ENCODE measurements at places on chromosomes 4 and X. TPM values are rescaled to one million over a fixed set of nuclear protein-coding genes. Genes with fewer than 3 reads are reported as not detected.

DNA sequence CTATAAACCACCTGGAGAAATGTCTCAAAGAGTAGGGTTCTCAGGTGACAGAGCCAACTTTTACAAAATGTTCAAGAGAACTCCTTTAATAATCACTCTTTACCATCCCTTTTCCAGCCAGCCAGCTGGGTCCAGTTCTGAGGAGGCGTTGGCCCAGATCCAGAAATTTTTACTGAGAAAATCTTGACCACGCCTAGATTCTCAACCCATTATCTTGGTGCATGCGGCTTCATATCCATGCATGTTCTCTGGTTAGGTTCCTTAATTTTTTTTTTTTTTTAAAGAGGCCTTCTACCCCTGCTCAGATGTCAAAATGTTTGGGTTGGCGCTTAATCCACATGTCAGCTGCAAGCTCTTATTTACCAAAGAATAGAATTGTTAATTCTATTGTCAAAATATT lies 12.0 kb upstream of the MAP7D2 start:
- ATAC-seq = no peak

DNA sequence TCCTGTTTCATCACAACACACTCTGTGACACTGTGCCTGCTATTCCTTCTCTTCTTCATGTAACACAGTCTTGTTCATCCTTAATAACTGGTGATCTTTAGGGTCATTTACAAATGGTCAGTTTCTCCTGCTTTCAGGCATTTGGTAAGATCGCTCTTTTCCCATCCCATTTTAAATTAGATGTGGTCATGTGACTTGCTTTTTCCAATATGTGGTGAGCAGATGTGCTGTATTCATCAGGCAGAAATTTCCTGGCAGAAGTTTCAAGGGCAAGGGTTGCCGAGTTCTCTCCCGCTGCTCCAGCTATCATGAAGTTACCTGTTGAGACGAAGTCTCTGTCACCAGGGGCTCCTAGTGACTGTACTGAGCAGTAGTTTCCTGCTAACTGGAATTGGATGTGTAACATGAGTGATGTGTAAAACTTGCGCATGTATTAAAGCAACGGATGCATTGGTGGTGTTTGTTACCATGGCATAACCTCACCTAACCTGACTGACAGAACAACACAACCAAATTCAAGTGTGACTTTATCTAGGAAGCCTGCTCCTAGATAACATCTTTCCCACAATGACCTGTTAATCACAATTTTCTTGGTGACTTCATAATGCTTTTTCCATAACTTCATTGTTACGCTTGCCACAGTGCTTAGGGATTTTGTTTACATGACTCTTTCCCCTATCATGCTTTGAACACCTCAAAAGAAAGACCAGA lies 29.5 kb upstream of the BMPR1B start:
- no peak for ATAC-seq

- no peak for ATAC-seq
These were observed 94.4 kb downstream of the HHIP start for GRCh38 chr4:144740316-144740715.

DNA sequence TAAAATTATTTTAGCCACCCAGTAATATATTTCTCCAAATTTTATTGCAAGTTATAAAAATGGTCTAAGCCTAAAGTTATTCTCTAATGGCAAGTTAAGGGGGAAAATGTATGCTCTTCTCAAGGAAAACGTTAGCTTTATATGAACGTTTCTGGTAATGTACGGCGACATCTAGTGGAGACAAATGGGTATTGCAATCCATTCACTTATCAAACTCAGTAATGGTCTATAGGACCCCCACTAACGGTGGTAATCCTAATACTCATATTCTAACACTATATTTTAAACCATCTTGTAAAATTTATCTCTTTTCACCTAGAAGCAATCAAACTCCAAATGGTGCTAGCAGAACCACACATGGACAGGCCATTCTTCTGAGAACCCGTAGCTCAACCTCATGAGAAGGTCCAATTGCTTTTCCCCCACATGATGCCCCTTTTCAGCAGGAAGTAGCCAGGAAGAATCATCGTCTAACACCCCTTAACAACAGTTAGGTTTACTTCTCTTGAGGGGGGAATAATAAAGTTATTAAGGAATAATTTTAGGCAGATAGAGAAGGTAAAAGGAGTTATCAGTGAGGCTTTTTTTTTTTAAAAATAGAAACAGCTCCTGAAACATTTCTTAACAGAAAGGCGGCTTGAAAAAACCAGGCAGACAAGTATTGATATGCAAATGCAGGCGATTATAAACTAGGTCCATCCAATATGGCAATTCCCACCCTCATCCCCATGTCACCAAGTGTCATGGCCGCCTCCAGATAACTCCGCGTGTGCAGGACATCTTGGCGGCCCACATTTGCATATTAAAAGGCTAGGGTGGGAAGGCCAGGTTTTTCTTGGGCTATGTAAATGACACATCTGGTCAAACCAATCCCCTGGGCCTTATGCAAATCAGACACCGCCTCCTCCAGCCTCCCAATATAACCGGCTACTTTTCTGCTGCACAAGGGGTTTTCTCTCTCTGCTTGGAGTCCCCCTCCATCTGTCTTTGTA lies 35.0 kb downstream of the NUDT11 start:
- no peak for ATAC-seq

- ATAC-seq = no peak
These were observed 32.2 kb upstream of the PROM1 start for GRCh38 chr4:16116019-16116418.

- ATAC-seq = no peak
These were observed 47.1 kb downstream of the NDST3 start for GRCh38 chr4:118081434-118081833.

DNA sequence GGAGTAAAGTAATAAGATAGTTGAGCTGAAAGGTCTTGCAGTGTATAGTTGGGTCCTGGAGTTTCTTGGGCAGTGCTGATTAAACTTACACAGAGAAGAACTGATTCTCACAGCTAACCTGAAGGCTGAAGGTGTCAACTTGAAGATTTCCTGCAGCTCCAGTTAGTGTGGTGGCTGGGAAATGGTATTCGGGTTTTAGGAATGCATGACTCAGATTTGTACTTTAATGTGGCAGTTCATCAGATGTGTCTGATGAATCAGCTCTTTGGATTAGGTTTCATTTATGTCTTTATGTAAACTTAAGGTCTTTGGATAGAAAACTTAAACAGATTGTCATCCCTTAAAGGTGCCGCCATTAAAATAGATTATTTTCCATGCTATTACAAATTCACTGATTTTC lies 200.0 kb downstream of the IL1RAPL1 start:
- ATAC-seq = no peak

DNA sequence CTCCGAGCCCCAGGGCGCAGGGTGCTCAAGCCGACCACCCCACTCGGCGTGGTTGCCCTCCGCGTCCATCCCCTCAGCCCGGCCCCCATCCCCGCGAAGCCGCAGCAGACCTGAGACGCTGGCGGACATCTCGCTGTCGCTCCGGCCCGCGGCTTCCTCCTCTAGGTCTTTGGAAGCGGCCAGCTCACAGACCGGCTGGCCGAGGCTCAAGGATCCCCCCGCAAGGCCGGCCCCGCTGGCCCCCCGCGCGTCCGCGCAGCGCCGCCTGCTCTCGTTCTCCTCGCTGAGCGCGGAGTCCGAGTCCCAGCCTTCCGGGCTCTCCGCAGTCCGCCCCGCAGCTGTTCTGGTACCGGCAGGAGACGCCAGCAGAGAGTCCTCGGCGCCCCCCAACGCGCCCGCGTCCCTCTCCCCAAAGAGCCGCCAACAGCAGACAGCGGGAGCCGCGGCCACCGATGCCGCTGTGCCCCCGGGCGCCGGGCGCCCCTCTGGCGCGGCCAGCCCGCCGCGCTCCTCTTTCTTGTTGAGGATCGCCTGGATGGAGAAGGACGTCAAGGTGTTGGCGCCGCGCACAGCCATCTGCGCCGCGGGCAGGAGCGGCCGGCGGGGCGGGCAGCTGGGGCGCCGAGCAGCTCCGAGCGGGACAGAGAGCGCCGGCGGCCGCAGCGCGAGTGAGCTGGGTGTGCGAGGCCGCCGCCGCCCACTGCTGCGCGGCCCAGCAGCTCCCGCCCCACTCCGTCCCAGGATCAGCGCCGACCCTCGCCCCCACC lies at the start of gene NKX3-2:
Gene NKX3-2, minus strand, starts transcription at position 670 of the 767 bp plus-strand sequence. Its CDS starts 94 bp downstream, at position 576.
- no peak for ATAC-seq

DNA sequence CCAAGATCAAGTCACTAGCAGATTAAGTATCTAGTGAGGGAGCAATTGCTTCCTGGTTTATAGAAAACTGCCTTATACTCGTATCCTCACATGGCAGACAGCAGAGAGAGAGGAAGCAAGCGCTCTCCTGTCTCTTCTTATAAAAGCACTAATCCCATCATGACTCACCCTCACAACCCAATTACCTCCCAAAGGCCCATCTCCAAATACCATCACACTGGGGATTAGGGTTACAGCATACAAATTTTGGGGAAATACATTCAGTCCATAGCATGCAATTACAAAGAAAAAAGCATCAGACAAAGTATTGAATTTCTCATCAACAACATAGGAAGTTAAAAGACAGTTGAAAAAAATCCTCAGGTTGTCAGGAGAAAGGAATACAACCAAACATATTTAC lies 292.6 kb downstream of the IQCM start:
- no peak for ATAC-seq

- ATAC-seq = no peak
These were observed 178.2 kb upstream of the ARHGEF9 start for GRCh38 chrX:63963095-63963784.

GRCh38 chr4:167274351-167274750 lies 40.1 kb upstream of the SPOCK3 start:
- no peak for ATAC-seq

DNA sequence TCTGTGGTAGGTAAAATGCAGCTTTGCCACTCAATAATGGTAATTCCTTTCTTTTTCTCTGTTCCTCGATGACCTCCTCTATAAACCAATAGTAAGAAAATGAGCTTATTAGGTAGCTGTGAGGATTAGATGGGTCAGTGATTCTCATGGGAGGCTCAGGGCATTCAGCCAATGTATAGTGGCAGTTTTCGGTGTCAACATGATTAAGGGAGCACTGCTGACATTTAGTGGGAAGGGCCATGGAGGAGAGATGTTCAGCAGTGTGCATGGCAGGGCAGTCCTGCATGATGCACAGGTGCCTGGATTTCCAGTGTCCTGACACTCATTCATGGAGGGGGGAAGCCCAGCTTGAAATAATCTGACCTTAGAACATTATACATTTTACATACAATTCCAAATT lies 232.8 kb downstream of the PDGFC start:
- ATAC-seq = no peak

DNA sequence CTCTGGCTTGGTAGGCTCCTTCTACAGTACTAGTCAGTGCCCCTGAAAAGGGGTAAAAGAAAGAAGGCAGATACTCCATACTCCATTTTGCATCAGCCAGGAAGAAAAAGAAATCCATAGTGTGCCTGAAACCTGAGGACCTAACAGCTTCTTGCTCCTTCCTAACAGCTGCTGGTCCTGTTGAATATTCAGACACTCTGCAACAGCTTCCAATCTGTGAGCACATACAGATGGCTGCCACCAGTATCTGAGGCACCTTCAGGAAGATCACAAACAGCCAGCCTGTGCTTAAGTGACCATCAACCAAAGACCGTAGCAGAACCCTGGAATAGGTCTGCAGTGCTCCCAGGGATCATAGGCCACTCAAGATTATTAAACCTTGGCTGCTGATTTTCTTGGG lies 4.3 kb downstream of the GIMD1 start:
- no peak for ATAC-seq

GRCh38 chr4:3261411-3262207 lies 12.7 kb downstream of the MSANTD1 start:
- no peak for ATAC-seq

DNA sequence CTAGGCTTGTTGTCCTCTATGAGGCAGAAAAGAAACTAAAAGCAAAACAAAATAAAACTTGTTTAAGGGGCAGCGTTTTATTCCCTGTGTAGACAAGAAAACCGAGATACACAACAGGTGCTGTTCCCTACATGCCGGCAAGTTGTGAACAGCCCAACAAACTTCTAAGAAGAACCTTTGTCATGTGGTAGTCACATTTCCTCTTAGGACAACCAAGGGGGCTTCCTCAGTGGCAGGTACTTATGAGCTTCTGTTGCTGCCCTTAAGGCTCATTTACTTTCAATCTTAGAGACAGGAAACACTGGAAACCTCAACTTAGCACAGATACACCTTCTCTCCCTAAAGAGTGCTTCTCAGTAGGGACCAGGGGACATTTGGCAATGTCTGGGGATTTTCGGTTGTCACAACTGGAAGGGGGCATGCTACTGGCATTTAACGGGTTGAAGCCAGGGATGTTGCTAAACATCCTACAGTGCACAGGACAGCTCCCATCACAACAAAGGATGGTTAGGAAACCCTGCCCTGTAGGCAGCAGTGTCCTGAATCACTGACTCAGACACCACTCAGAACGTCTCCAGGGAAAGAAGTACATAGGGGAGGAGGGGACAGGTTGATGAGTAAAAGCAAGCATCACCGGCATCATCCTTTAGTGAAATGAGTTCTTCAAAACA lies 111.0 kb downstream of the ASB9 start:
- ATAC-seq = peak; percentile 97

GRCh38 chr4:26568446-26568994 lies 15.4 kb upstream of the TBC1D19 start:
- peak; percentile 64 for ATAC-seq

GRCh38 chr4:11480683-11481082 lies 52.0 kb upstream of the HS3ST1 start:
- ATAC-seq = peak; percentile 81

DNA sequence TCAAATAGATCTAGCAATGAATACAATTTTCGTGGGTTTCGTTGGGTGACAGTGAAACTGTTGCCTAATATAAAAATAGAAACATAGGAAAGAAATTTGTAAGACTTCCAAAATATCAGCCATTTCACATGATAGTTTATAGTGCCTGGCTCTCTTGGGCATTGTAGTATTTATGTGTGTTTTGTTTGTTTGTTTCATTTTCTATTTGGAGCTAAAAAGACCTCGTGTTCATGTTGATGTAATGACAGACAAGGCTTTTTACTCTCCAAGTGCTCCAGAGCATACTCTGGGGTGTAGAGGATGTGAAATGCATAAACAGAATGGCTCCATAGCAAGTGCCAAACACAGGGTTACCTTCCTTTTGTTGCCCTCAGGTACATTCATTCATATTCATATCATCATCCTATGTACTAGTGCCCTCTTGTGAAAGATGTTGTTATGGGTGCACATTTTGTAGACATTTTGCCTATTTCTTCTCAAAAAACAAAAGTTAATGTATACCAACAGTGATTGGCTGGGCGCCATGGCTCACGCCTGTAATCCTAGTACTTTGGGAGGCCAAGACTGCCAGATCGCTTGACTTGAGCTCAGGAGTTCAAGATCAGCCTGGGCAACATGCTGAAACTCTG lies 100.7 kb upstream of the AMOT start:
- ATAC-seq = no peak

GRCh38 chr4:28358606-28359005 lies 1498.0 kb downstream of the STIM2 start:
- ATAC-seq = no peak

UGT2B15 gene
- total RNA-seq = not detected

SORCS2 gene
- 0.04 TPM for total RNA-seq

TDO2 gene
- not detected for total RNA-seq

RTL9 gene
- total RNA-seq = not detected

ZNF280C gene
- total RNA-seq = 4.8 TPM

TIGD4 gene
- total RNA-seq = 0.21 TPM

EPGN gene
- not detected for total RNA-seq

EGFL6 gene
- total RNA-seq = 1.3 TPM

XAGE1A gene
- not detected for total RNA-seq

ZNF711 gene
- 0.32 TPM for total RNA-seq

STBD1 gene
- 1.0 TPM for total RNA-seq

PNMA6F gene
- total RNA-seq = not detected
